ENCODE measurements at places on chromosomes 13 and 19.

DNA sequence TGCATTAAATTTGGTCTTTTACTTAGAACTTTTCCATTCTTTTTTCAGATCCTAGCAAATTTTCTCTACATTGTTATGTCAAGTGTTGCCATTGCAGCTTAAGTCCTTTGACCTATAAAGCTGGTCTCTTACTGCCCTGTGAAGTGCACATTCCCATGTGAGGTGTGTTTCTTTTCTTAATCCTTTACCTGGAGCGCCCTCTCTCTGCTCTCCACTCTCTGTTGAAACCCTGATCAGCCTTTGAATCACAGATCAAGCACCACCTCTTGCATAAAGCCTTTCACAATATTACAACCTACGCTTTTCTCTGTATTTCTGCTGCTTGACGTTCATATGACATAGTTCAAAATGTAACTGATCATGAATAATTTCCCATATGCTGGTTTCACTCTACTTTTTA, 84.8 kb downstream of the PCDH17 start:
- no peak for DNase-seq

- no peak for DNase-seq
Measured at GRCh38 chr13:48654511-48654910, 782 bp downstream of the CYSLTR2 start.

GRCh38 chr13:44768239-44768638, 192.1 kb upstream of the TSC22D1 start:
- no peak for DNase-seq

DNA sequence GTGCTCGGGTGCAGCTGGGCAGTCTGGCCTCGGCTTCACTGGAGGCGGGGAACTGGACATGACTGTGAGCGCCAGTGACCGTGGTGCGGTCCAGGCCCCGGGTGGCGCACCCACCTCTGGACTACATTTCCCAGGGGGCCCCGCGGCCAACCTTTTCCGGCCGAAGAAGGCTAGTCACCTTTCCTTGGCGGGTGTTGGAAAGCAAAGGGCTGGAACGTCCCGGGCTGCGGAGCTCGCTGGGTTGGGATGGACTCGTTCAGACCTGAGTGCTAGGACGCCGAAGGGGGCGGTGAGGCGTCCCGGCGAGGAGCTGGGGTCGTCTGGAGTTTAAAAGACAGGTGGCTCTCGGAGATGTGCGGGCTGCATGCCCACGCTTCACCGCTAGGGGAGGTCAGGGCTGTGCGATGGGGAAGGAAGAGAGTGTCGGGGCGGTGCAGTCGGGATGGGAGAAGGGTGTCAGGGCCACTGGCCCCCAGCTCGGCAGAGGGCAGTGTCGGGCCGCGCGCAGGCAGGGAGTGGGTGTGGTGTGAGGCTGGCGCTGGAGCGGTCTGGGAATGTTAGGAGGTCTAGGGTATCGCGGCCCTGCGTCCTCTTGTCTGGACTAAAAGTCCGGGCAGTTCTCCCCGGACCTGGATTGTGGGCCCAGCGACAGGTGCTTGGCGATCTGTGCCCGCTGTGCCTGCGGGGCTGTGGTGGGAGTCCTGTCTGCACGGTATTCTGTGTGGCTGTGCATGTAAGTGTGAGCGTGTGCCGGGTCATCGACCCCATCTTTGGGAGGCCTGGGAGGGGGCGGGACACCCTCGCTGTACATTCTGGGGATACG, 57.1 kb downstream of the ZNF568 start:
- peak; percentile 15 for DNase-seq

GRCh38 chr13:99311748-99312492, 4.7 kb upstream of the GPR183 start:
- DNase-seq, result no peak

DNA sequence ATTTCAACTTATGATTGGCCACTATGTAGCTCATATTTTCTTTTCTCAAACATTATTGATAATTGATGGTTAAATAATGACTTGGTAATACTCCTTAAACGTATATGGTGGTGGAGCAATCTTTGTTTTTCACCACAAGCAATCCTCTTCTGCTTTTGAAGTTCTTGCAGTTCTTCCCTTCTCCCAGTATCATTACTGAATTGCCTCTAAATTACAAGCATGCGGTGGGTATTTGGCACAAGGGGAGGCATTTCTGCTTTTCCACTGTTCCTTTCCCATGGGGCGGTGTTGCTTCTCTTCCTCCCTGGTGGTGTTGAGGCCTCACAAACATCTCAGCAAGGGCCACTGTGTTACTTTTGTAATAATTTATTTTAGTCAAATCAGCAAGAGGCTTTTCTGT, 234.4 kb upstream of the RXFP2 start:
- no peak for DNase-seq

GRCh38 chr13:76164290-76164689, 528.2 kb downstream of the LMO7 start:
- DNase-seq, result no peak

DNA sequence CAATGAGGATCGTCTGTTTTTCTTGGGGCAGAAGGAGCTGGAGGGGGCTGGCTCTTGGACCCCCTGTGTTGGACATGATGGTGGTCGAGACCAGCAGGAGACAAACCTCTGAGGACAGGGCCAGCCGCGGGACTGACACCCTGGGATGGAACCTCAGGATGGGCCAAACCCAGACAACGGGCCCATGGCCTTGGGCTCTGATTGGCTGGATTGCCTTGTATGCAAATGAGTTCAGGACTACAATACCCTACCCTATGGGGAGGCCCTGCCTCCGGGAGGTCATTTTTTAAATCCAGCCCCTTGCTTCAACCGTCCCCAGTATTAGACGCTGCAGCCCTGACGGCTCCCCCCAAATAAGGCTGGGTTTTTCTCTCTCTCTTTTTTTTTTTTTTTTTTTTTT, 22.0 kb downstream of the SLC5A5 start:
- DNase-seq, result no peak

DNA sequence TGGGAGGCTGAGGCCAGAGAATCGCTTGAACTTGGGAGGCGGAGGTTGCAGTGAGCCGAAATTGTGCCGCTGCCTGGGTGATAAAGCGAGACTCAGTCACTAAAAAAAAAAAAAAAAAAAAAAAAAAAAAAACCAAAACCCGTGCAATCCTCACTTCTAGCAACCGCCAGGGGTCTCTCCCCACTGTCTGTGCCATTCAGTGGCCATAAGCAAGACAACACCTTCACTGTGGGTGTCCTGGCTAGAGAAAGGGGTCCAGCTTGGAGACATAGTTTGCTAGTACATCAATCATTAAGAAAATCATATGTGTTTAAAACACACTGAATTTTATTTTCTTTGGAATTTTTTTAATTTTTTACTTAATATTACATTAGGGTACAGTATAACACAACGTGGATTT, 68.2 kb downstream of the RASL11A start:
- DNase-seq, result no peak

DNA sequence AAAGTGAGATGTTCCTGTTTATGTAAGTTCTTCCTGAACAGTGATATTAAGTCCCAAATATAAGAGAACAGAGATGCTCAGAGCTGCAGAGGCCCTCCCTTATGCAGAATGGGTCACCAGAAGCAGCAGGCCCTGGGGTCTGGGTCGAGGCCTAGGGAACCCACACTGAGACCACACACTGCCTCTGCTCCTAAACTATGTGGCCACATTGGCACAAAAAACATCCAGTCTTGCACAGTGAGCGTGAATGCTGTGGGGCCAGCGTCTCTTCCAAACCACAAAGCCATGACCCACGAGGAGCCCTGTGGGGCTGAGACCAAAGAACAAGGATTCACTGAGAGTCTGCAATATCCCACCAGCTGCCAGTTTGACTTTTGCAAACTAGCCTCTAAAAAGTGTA, 23.6 kb downstream of the PROZ start:
- no peak for DNase-seq

DNA sequence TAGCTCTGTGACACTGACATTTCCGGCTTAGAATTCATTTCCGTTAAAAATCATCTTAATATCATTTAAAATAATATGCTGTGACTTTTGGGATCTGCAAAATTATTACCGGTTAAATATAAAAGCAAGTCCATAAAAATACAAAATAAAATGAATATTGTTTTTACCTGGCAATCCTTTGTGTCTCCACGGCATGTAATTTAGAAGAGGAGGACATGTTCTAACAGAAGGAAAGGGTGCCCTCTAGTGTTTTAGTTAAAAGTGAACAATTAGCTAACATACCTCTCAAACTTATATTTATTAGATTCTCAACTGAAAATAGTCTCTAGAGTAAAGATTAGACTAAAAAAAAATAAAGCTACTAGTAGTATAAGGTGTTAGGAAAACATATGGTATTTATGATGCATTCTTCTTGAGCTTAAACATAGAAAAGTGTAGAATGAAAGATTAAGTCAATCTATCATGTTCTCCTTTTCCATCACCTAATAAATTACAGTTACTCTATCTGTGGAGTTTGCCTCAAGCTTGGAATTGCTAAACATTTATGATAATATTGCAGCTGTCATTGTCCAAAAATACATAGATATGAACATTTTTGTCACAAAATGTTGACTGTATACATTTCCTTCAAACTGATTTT, 676.7 kb upstream of the SPRY2 start:
- peak; percentile 48 for DNase-seq

GRCh38 chr13:77767413-77767812, 69.9 kb downstream of the SLAIN1 start:
- DNase-seq, result no peak

GRCh38 chr19:29664753-29665214, 477 bp upstream of the PLEKHF1 start:
- no peak for DNase-seq

- DNase-seq, result no peak
Measured at GRCh38 chr13:98350746-98351330, 173.8 kb upstream of the RNF113B start.

DNA sequence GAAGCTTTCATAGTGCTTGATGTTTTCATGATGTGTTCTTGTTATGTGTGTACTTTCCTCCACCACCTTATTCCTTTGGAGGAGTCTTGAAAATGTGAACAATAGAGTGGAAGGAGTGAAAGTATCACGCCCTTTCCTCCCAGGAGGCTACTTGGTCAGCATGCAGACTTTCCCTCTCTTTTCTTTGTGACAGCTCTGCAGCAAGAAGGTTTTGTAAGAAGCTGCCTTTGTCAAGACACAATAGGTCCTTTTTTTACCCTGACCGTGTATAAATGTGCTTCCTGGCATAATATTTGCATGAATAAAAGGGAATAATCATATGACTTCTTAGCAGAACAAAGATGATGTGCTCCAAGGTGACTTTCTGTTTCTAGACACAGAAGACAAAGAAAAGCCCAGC, 882.6 kb upstream of the SLITRK5 start:
- DNase-seq, result no peak

DNA sequence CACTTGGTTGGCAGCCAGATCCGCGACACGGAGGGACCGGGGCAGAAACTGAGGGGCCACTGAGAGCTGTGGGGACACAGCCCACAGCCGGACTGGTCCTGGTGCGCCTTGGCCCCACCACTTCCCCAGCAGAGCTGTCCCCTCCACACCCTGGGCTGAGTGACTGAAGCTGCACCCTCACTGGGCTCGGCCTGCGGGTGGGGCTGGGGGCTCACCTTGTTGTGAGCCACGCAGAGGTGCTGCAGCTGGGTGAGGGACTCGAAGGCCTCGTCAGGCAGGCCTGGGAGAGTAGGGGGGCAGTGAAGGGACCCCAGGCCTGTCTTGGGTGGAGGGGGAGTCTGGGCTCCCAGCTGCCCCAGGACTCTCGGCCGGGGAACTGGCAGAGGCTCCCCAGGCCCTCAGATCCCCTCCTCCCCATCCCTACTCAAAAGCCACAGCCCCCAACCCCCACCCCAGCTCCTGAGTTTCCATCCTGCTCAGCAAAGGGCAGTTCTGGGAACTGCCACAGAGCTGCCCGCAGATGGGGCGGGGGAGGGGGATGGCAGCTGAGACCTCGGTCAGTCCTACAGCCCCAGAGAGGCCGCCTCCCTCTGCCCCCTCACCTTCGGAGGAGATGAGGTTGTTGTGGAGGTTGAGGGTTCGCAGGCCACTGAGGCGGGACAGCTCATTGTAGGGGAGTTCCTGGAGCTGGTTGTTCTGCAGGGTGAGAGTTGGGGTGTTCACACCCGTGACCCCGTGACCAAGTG, 2.3 kb downstream of the PODNL1 start:
- no peak for DNase-seq

DNA sequence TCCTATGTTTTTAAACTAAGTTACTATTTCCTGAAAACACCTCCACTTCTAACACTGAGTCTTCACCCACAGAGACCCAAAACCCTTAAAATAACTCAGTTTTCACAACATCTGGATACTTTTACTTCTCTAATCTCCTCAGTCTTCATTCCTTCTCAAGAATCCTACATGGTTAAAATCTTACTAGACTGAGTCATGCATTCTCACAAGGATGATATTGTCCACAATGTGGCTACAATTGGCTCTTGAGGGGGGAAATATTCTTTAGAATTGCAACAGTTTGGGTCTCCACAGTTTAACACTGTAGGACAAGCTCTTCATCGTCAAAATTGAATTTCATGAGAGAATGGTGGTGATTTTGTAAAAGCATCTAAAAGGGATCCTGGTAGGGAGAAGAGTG, 397.1 kb downstream of the SLITRK5 start:
- DNase-seq, result no peak

DNA sequence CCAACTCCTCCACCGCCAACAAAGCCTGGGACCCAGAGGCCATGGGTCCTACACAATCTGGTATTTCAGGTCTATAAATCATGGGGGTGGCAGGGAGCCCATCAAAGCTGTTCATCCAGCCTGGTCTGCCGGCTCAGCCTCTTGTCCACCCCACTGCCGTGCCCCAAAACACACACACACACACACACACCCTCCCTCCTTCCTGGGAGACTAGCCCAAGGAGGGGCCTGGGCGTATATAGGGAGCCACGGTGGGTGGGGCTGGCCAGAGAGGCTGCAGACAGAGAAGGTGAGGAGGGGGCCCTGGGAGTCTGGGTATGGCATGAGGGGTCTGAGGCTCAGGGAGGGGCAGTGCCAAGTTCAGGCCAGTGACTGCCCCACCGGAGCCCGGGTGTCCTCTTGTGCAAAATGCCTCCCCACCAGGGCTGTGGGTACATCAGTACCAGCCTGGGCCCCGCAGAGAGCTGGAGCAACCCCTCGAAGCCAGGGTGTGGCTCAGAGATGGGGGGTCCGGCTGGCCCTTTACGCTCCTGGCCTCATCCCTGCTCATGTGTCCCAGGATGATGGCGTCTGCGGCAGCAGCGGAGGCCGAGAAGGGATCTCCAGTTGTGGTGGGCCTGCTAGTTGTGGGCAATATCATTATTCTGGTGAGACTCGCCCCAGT, at the start of gene UPK1A:
Gene UPK1A, plus strand, starts transcription at position 267 of the 663 bp plus-strand sequence. Its CDS starts 296 bp downstream, at position 563.
- no peak for DNase-seq

DNA sequence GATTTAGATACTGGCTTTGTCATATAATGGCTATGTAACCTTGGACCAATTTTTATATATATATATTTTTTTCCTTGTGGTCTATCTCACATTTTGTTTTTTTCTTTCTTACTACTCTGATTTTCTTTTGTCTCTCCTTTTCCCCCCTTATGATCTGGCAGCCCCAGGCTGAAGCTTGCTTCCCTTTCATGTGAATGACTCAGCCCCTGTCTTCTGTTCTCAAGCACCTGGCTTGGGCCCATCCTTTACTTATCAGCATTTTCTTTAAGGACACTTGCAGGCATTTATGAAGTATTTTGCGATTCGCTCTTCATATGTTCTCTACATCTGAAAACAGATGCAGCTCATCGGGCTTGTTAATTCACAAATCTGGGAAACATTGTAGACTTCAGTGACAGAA, 163.6 kb downstream of the SPRY2 start:
- no peak for DNase-seq

- DNase-seq, result no peak
Measured at GRCh38 chr13:27978301-27978968, 9.3 kb upstream of the CDX2 start.
